PC-9 (cell line): ENCODE measurements at places on chromosomes 11 and 22.

GRCh38 chr22:20647586-20648305, 126.2 kb upstream of the SERPIND1 start:
- no peak for DNase-seq

GRCh38 chr11:58640386-58641023, 18.0 kb downstream of the CNTF start:
- no peak for DNase-seq

- DNase-seq: peak; percentile 53
Observed at GRCh38 chr11:64665411-64665821, 57.6 kb downstream of the NRXN2 start.

- no peak for DNase-seq
Observed at GRCh38 chr11:95641495-95641894, 148.1 kb downstream of the FAM76B start.

GRCh38 chr22:39490135-39490798, 11.8 kb upstream of the MIEF1 start:
- DNase-seq: peak; percentile 68

DNA sequence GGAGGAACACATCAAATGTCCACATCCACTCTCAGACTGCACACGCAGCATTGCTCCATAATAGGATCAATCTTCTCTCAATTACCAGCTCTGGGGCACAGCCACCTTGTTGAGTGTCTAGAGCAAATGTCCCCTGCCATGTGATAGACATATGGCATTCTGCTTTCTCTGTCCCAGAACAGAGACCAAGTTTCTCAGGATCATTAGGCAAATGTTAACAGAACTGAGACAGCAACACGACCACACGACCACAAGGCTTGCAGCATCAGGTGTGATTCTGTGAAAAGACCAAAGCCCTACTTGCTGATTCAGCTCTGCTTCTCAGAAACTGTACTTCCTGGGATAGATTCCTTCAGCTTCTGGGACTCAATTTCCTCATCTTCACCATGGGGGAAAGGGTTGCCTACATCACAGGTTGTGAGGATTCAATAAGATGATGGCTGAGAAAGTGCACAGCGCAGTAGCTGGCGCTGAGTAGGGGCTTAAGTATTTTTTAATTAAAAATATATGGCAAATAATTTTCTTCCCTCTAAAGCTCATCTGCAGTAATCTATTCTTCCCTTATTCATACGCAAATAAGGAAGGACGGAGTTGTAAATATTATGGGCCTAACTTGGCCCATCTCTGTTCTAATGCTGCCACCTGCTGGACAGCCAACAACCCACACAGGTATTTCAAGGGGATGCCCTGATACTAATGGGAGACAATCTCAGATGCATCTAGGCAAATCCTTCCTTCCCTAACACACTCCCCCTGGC, 54.3 kb upstream of the USP47 start:
- peak; percentile 41 for DNase-seq

- no peak for DNase-seq
Observed at GRCh38 chr11:93213622-93214021, 15.8 kb upstream of the SLC36A4 start.

DNA sequence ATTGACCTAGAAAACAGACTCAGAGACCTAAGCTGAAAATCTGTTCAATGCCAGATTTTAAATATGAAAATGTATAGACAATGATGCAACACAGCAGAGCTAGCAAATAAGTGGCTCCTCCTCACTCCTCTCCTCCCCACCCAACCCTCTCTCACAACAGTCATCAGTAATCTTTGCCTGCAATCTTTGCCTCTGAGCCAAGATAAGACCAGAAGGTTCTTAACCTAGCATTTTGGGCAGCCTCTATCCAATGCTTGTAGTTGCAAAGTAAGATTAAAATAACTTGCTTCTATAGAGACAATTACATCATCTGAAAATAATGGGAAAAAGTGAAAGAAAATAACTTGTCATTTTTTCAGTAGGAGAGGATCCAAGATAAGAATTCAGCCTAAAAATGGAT, 117.3 kb downstream of the PARVA start:
- DNase-seq: no peak

DNA sequence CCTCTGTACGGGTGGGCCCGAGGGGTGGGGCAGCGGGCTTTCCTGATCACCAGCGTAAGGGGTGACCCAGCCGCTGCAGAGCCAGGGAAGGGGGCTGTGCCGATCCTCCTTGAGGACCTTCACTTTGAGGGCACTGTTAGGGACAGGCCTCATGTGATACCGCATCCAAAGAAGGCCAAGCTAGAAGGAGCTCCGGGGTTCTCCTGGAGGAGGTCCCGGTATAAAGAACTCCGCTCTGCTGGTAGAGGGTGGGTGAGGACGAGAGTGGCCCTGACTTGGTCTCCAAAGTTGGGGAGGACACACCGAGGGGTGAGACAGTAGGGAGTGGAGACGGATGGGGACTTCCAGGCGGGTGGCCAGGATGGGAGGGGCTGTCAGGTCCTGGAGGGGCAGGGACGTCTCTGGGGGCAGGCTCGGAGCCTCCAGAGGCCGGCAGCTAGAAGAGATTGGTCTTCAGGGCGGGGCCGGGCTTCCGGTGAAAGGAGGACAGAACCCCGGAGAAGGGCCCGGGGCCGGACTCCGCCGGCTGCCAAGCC, 4.6 kb downstream of the PHOX2A start:
- peak; percentile 53 for DNase-seq

DNA sequence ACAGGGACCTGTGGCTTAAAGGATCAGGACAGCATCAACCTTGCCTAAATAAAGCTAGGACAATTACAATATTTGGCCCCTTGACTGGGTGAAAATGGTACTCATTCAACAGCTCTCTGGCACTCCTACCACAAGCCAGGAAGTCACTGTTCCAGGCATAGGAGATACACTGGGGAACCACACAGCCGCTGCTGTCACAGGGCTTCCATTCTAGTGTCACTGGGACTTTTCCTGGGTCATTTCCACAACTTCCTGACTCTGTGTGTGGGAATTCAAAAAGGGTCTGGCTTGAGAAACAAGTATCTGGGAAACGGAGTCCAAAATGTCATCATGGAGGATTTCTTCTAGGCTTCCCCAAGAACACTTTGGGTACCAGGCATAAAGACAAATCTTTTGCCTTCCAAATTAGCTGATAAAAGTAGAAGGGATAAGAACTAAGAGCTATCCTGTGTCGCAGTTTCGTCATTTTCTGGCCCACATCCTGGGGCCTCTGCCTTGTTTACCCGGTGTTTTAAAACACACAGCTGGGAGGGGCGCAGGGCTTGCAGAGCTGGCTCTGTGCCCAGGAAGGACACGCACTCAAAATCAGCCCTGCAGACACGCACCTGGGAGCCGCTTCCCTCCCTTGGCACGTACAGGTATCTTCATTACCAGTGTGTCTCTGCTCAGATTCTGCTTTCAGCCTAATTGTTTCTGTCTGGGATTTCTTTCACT, 38.0 kb downstream of the TMEM45B start:
- DNase-seq: peak; percentile 88

DNA sequence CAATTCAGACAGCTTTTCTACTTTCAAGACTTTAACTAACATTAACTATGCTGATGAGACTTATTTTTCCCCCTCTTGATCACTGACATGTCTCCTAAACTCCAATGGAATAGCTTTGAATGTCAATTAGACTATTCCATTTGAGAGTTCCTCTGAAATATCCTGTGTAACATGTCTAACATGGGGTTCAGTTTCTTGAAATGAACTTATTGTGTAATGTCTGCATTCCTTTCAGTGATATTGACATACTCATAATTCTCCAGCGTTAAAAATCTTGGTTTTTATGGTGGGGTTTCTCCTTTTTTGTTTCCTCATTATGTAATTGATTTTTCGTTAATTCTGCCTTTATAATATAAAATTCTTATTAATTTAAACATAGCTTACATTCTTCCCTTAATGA, 37.7 kb upstream of the SPTBN2 start:
- no peak for DNase-seq

DNA sequence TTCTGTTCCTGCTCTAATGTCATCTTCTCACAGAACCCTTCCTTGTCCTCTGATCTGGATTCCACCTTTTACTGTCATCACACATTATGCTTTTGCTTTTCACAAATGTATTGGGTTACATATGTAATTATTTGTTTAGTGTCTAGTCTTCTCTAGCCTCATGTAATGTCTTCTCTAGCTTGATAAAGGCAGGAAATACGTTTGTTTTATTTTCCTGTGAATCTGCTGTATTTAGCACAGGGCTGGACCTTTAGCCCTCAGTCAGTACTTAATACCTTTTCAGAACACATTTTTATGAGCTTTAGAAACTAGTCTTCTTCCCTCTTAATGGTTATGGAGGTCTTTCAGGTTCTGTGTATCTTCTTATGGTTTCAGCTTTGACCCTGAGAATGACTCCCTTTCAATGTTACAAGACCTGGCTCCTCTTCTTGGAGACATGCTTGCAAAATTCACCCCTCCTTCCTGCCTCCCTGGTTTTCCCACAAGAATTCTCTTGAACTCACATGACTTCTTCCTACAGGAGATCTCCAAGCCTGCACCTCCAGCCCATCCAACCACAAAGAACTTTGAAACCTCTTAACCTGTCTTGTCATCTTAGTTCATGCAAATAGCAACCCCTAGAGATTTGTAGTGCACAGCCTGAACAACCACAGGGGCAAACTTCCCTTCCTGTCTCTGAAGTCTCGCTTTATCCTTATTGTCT, 132.7 kb upstream of the DDI1 start:
- DNase-seq: no peak

DNA sequence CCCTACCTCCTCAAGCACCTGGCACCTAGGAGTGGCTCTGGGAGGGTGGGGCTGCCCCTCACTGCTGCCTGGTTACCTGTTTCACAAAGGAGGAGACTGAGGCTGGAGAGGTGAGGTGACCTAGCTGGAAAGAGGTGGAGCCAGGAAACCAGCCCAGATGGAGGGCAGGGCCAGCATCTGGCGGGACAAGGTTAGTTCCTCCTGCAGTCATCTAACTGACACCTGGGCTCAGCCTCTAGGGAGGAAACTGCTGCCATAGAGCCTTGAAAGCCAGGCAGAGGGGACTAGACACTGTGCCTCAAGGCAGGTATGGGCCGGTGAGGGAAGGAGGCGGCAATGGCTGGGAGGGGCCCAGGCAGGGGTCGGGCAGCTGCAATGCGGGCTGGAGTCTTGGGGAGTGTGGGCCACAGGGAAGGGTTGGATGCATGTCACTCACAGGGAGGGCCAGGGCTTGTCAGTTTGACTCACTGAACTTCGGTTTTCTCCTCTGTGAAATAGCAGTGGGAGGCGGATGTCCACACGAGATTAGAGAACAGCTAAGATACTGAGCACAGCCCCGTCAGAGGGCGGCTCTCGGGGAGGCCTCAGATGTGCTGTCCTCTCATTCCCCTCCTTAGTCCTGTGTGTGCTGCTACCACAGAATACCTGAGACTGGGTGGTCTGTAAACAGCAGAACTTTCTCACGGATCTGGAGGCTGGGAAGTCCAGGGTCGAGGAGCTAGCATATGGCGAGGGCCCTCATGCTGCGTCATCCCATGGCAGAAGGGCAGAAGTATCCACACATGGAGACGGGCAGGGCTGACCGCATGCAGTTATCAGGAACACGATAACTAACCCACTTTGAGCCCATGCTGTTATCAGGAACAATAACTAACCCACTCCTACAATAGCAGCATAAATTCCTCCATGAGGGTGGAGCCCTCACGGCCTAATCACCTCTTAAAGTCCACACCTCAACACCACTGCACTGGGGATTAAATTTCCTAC, 16.1 kb downstream of the MGAT3 start:
- DNase-seq: no peak

DNA sequence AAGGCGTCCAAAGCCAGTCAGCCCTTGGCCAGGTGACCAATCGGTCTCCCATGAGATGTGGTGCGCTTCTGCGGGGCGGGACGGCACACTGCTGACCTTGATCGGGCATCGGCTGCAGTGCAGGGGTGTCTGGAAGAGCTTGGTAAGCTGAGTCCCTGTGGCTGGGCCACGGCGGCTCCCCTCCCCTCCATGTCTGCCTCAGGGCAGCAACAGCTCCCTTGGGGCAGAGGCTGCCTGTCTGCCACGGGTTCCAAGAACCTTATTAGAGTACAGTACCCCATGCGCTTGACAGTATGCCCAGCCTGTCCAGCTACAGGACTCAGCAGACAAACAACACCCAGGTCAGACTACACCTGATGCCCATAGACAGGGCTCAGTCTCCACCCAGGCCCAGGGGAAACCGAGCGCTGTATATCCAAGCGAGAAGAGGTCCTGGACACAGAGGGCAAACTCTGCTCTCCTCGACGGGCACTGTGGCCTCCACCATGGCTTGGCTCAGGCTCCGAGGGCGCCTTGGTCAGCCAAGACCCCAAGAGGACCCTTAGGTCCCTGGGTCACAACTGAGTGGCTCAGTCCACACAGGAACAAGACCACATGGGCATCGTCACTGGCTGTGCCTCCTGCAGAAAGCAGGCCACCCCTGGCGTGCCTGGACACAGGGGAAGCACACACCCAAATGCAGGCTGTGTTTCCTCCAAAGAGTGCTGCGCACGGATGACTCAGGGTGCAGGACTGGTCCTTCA, 18.9 kb downstream of the TSPAN32 start:
- no peak for DNase-seq

DNA sequence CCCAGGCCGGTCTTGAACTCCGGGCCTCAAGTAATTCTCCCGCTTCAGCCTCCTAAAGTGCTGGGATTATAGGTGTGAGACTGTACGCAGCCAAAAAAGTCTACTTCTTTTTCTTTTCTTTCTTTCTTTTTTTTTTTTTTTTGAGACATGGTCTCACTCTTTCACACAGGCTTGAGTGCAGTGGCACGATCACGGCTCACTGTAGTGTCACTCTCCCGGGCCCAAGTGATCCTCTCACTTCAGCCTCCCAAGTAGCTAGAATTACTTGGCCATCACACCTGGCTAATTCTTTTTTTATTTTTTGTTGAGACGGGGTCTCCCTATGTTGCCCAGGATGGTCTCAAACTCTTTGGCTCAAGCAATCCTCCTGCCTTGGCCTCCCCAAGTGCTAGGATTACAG, 3.6 kb upstream of the UBE2L3 start:
- no peak for DNase-seq

- DNase-seq: no peak
Observed at GRCh38 chr11:81895258-81895657, 838.4 kb downstream of the FAM181B start.

DNA sequence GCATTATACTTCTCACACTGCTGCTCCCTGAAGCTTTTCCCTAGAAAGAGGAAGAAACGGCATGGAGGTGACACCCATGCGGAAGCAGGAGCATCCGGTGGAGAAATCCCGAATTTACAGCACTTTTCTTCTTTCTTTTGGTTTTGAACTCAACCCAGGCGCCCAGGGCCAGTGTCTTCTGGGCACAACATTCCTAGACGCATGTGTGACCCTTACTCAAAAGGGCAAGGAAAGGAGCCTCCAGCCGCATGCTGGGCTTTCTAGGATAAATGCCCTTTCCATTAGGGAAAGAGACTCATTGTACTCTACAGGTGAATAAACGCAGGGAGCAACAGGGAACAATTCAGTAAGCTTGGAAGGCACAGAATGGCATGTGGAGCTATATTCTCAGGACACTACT, 19.5 kb downstream of the ADAMTS8 start:
- DNase-seq: no peak
